ENCODE measurements at places on chromosomes 3 and 15.

GRCh38 chr3:66499881-66500575 lies 794 bp downstream of the LRIG1 start:
- no peak for DNase-seq

GRCh38 chr3:10371167-10371566 lies 50.3 kb upstream of the SEC13 start:
- no peak for DNase-seq

- no peak for DNase-seq
These were observed 667.6 kb downstream of the NAALADL2 start for GRCh38 chr3:175526609-175527280.

DNA sequence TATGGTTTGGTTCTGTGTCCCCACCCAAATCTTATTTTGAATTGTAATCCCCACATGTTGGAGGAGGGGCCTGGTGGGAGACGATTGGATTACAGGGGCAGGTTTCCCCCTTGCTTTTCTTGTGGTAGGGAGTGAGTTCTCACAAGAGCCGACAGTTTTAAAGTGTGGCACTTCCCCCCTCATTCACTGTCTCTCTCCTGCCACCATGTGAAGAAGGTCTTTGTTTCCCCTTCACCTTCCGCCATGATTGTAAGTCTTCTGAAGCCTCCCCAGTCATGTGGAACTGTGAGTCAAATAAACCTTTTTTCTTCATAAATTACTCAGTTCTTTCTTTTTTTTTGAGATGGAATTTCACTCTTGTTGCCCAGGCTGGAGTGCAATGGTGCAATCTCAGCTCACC lies 124.9 kb downstream of the IQCH start:
- no peak for DNase-seq

DNA sequence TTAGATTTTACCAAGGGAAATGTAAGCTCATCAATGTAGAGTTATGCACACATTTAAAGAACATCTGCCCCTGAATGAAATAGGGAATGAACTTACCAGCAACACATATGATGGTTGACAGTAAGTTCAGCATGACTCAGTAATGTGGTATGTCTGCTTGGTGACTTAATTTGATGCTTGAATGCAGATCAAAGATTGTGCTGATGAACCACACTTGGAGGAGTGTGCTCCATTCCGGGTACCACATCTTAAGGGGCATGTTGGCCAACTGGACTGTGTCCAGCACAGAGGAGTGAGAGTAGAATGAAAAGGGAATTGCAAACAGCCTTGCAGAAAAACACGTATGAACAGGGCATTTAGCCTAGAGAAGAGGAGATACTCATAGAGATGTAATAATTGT lies 171.0 kb upstream of the RARB start:
- no peak for DNase-seq

GRCh38 chr15:92466834-92467233 lies 73.2 kb downstream of the ST8SIA2 start:
- DNase-seq, result no peak

- no peak for DNase-seq
These were observed 552.3 kb downstream of the FOXP1 start for GRCh38 chr3:71031181-71031580.

GRCh38 chr3:143628971-143629370 lies 219.3 kb downstream of the SLC9A9 start:
- DNase-seq, result no peak

DNA sequence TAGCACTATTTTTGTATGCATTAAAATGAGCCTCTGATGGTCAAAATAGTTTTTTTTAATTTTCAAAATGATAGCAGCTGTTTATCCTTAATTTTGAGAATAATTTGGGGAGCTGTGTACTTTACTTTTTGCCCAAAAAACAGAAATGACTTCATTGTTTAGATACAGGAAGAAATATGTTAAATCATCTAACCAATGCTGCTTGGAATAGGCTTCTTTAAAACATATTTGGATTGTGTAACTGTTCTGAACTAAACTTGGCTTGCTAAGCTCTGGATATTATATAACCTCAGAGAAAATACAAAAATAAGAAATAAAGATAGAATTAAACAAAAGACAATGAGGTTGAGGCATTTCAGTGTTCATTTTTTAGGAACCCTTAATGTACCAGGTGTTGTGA lies 119.3 kb downstream of the SERPINI1 start:
- DNase-seq, result no peak

DNA sequence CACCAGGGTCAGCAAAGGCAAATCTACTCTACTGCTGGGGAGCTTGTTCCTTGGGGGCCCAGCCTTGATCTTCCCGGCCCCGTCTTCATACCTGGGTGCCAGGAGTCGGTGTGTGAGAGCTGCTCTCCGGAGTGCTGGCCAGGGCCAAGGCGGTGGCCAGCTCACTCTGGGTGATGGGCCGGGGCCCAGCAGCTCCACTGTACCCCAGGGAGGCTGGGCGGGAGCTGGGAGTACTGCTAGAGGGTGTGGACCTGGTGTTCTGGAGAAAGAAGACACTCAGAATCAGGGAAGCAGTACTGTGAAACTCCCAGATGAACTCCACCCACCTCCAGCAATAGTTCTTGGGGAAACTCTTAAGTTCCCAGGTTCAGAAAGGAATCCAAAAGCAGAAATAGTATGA lies 11.9 kb downstream of the UBL7 start:
- DNase-seq, result no peak

- DNase-seq, result no peak
These were observed 112.6 kb downstream of the DNAJB8 start for GRCh38 chr3:128353991-128354687.

DNA sequence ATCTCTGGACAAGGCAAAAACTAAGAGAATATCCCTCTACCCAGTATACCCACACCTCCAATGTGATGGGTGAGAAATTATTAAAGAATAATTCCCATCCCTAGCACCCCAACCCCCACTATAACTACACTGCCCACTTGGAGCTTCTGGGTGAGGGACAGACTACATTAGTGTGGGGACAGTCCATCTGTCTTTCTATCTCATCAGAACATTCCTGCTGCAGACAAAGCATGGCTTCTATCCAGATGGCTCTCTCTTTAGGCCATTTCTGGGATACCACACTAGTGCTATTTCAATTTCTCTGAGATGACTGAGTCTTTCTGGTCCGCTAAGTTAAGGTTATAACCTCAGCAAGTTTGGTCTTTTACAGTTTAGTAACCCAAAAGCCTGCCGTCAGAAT lies 6.6 kb downstream of the CSNK1G1 start:
- DNase-seq, result no peak

- DNase-seq, result no peak
These were observed 19.1 kb upstream of the CHST2 start for GRCh38 chr3:143100451-143100850.

DNA sequence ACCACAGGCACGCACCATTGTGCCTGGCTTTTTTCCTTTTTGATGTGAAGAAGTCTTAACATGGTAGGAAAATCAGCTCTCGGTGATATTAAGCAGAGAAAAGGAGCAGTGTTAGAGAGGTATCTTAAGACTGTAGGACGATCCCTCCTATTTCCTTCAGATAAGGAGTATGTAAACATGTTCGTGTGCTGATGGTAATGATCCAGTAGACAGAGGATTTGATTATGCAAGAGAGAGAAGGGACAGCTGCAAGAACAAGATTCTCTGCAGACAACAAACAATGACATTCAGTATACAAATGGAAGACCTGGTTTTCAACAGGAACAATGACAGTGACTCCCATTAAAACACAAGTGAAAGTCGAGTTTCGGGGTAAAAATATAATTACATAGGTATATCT lies 95.1 kb upstream of the MELTF start:
- DNase-seq, result no peak

GRCh38 chr3:121786485-121786884 lies 36.9 kb upstream of the GOLGB1 start:
- no peak for DNase-seq

GRCh38 chr15:88004399-88004798 lies 252.1 kb downstream of the NTRK3 start:
- no peak for DNase-seq

DNA sequence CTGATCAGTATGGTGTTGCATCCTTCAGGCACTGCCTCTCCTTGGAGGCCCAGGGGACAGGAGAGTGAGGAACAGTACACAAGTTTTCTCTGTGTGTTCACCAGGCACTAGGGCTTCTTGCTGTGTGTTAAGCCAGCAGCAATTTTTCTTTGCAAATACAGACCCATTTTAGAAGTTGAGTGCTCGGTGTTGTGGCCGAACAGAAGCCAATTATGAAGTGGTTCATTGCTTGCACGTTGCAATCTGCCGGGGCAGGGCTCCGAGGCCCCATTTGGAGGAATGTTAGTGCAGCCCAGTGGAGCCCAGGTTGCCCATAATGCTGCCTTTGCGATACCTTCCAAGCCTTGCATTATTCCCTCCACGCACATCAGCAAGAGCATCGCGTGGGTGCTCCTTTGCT lies 51.0 kb downstream of the EPHB1 start:
- DNase-seq, result no peak

DNA sequence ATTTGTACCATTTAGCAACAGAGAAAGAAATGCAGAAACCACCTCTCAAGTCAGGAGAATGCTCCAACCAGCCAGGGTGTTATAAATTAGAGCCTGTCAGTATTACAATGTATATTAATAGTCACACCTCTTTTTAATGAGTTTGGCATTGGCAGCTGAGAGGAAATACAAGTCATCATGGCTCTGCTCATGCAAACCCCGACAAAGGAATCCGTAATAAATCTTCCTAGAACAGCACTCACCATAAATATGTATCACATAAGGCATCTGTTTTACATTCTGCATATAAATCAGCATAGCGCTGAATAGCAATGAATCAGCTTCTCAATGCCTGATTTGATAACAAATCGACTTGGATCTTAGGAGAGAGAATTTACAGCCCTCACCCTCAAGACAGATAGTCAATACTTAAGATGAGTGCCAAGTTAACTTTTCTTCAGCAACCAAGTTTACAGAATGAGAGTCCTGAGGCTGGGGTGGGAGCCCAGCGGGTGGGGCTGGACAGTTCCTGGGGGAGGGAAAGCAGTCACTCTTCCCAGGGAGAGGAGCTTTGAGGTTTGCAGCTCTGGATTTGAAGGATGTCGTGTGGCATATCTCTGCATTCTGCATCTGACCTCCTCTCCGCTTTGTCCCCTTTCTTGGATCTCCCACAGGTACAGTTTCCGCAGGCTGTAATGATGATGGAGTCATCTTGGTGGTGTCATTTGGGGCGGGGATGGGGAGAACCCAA lies 1034.4 kb upstream of the NR2F2 start:
- DNase-seq, result no peak

DNA sequence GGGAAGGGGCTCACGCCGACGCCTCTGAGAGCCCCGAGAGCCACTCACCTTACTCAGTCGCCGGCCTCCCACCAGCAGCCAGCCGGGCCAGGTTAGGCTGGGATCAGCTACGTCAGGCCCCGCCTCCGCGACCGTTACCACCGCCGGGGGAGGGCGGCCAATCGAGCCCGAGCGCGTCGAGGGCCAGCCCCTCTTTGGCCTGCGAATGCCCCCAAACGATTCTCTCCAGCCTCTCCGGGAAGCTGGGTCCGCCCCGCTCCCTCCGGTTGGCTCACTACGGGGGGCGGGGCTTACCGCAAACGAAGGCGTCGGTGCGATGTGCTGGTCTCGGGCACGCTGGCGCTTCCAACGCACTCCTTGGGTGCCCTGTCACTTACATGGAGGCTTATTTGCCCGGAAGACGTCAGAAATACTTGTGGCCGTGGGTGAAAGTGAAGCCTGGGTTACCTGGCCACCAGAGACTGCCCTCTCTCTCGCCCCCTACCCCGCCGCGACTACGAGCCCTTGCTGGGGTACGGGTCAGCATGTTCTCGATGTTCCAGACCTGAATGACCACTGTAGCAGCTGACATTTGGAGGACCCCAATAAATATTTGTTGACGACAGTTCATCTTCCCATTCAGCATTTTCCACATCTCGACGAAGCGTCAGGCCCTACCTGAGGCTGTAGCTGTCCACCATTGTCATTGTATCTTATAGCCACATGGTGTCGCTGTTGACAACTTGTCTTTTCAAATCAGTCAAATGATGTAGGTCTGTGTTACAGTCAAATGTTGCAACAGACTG lies at the start of gene CEP70:
Gene CEP70 (minus strand): TSS at position 111 of the 785 bp plus-strand sequence. CDS start 21,333 bp downstream, outside the sequence.
- peak; percentile 81 for DNase-seq

DNA sequence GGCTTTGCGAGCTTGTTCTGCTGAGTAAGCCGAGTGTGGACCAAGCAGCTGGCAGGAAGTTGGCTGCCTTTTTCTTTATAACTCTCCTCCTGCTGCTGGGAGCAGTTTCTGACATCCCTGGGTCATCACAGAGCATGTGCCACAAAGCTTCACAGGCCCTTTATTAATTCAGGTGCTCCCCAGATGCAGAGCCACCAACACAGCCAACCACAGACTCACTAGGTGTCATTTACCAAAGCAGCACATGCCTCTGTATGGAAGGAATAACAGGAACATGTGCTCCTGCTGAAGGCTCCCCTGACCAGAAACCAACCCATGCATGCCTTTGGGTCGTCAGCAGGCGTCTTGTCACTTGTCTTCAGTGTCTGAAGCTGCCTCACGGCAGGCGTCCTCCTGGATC lies 152.5 kb downstream of the ADAMTS17 start:
- no peak for DNase-seq

GRCh38 chr3:179286331-179286730 lies 35.4 kb upstream of the KCNMB3 start:
- DNase-seq, result no peak

- no peak for DNase-seq
These were observed 57.9 kb downstream of the NEO1 start for GRCh38 chr15:73110201-73110600.

- DNase-seq, result no peak
These were observed 48.8 kb upstream of the PRTG start for GRCh38 chr15:55791551-55792400.

DNA sequence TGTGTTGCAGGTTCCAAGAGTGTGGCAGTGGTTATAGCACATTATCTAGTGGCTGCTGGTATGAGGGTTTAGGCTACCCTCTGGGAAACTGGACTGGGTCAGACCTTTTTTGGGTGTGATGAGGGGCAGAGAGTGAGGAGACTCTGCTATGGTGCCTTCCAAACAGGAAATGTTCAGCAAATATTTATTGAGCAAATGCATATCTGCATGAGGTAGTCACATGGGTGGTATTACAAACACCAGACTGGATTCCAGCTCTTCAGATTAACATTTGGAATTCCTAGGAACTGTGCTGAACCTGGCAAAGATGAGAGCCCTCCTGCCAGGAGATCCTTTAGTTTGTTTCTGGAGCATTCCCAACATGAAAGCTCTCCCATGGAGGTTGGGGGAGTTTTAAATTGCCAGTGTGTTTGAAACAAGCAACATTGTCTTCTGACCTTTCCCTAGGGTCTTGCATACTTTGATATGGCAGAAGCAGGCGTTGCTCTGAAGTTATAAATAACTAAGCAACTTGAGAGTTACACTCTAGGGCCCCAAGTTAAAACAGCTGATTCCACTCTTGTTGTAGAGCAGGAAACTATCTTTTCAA lies 341.2 kb upstream of the C2CD4B start:
- DNase-seq, result no peak

GRCh38 chr3:168828014-168828413 lies 732.3 kb upstream of the GOLIM4 start:
- no peak for DNase-seq

DNA sequence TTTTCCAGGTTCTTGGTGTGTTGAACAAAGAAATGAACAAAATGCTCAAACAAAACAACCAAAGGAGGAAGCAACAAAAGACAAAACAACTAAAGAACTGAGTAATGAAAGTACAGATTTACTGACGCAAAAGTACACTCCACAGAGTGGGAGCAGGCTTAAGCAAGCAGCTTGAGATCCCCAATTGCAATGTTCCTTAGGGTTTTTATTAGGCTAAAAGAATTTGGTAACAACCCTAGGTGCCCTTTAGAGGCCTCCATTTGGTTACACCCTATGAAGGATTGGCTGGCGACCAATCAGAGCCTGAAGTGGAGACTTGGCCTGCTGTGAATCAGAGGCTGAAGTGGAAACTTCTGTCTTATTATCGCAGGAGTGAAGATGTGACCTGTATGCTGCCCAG lies 243.4 kb upstream of the ATP10A start:
- DNase-seq, result no peak

Measured in activated CD8-positive, alpha-beta memory T cell treated with anti-CD3 and anti-CD28 coated beads for 1 hour (primary cell).